CD14-positive monocyte (primary cell): ENCODE measurements at places on chromosomes 3 and 15. TPM values are rescaled to one million over a fixed set of nuclear protein-coding genes. Genes with fewer than 3 reads are reported as not detected.

The COMMD2 gene
- 74.4 TPM for polyA plus RNA-seq

The C3orf70 gene
- not detected for polyA plus RNA-seq

The RBMS3 gene
- polyA plus RNA-seq = not detected in 2 replicates

The TMCO5A gene
- polyA plus RNA-seq = not detected

The CAMKV gene
- polyA plus RNA-seq = not detected

The PLAAT1 gene
- polyA plus RNA-seq = not detected

The CPN2 gene
- not detected in 2 replicates for polyA plus RNA-seq

The FAH gene
- polyA plus RNA-seq = 25.4 TPM

The AADACL2 gene
- polyA plus RNA-seq = not detected

The CHST14 gene
- 5.2 and 6.1 TPM in 2 replicates for polyA plus RNA-seq

The SCAANT1 gene
- polyA plus RNA-seq = not detected

- H3K36me3 ChIP-seq = no peaks in the 10 kb centered on the region
- DNase-seq = no peak
- H3K4me1 ChIP-seq = no peaks in the 10 kb centered on the region
- no peak overlapping the region for H3K4me3 ChIP-seq
- no peak overlapping the region for H3K27ac ChIP-seq
- H3K27me3 ChIP-seq = peaks cover 2% of the 10 kb centered on the region
These were observed 45.1 kb upstream of the TPM1 start for GRCh38 chr15:62997441-62997840.

GRCh38 chr3:69560818-69561217, 174.9 kb upstream of the FRMD4B start:
- H3K27me3 ChIP-seq = no peaks in the 10 kb centered on the region
- no peaks in the 10 kb centered on the region for H3K36me3 ChIP-seq
- H3K4me1 ChIP-seq = peaks cover 38% of the 10 kb centered on the region
- peak overlapping the region; percentile 51 for H3K27ac ChIP-seq

DNA sequence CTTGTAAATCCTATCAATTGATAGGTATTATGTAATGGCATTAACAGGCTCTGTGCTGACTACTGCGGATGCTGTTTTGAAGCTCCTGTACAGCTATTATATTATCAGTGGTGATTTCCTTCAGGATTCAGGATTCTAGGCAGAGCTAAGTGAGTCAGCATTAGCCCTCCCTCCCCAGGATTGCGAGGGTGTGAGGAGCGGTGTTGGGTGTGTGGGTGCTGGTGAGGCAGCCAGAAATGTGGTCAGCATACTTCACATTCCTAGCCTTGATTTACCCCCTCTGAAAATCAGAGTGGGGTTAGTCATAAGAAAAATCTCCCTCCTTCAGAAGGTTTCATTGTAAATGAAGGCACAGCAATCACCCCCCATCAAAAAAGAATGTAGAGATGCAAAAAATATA, 72.5 kb downstream of the SNTN start:
- H3K4me1 ChIP-seq = no peaks in the 10 kb centered on the region
- DNase-seq = no peak
- no peaks in the 10 kb centered on the region for H3K27me3 ChIP-seq
- H3K36me3 ChIP-seq = no peaks in the 10 kb centered on the region

DNA sequence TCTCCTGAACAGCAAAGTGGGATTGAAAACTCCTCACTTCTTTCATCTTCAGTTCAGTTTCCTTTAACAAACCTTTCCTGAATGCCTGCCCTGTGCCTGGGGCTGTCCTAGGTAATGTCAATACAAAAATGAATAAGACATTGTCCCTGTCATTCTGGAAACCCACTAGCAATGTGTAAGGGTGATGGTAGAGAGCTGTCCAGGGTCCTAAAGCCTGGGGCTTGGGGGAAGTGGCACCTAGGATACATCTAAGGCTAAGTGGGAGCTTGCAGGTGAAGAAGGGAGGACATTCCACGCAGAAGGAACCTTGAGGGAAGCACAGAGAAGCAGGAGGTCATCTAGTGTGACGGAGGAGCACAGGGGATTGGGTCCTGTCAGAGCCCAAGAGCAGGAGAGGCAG, 212.7 kb upstream of the PPP2R3A start:
- no peak overlapping the region for H3K27ac ChIP-seq
- no peaks in the 10 kb centered on the region for H3K27me3 ChIP-seq
- no peaks in the 10 kb centered on the region for H3K4me1 ChIP-seq
- no peak overlapping the region for H3K4me3 ChIP-seq

DNA sequence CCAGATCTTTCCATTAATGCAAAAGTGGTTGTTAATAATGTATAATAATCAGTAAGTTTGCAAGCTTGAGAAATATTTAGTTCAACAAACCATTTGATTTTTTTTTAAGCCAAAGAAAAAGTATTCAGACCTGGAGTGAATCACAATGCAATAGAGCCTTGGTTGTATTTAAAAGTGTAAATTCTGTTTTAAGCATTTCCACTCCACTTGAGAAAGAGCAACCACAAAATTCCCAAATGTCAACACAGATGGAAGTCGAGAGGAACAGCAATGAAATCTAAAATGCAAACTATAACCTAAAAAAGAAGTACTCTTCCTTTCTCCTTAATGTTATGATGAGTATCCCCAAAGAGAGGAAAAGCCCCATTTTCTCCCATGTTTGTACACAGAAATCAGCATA, 20.2 kb downstream of the GBE1 start:
- peaks cover 19% of the 10 kb centered on the region for H3K4me1 ChIP-seq
- H3K36me3 ChIP-seq = no peaks in the 10 kb centered on the region
- no peaks in the 10 kb centered on the region for H3K27me3 ChIP-seq
- no peak overlapping the region for H3K27ac ChIP-seq
- no peak overlapping the region for H3K4me3 ChIP-seq

DNA sequence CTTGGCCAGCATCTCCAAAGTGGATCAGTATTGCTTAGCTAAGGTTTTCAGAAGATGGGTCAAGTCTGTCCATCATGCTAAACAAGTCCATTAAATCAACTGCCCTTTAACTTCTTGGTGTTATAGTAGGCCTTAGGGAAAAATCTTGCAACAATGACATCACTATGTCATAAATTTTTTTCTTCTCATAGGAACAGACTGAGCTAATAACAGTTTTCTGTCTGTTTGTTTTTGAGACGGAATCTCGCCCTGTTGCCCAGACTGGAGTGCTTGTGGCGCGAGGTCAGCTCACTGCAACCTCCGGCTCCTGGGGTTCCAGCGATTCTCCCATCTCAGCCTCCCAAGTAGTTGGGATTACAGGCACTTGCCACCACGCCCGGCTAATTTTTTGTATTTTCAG, 94.2 kb downstream of the EFL1 start:
- H3K4me1 ChIP-seq = no peaks in the 10 kb centered on the region
- H3K27ac ChIP-seq = no peak overlapping the region
- H3K27me3 ChIP-seq = no peaks in the 10 kb centered on the region
- no peak for DNase-seq

- H3K36me3 ChIP-seq = no peaks in the 10 kb centered on the region
- H3K27ac ChIP-seq = no peak overlapping the region
- H3K4me1 ChIP-seq = no peaks in the 10 kb centered on the region
- no peaks in the 10 kb centered on the region for H3K27me3 ChIP-seq
- no peak for DNase-seq
These were observed 358.0 kb downstream of the WDR72 start for GRCh38 chr15:53401503-53401902.

DNA sequence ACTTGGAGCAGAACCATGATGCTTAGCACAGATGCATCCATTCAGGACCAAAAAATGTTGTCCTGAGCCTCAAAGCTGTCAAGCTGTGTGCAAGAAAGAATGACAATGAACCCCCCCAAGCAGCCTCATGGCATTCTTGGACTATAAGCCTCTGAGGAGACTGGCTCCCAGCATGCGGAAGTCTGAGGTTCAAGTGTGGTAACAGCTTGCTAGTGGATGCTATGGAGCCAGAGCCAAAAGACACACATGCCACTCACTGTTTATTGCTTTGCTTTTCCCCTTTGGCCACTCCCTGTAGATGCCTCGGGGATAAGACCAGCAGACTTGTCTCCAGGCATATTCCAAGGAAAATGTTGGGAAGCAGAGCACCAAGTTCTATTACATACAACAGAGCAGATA, 38.2 kb upstream of the SNRK start:
- H3K4me3 ChIP-seq = no peak overlapping the region
- H3K4me1 ChIP-seq = peaks cover 9% of the 10 kb centered on the region
- no peak overlapping the region for H3K27ac ChIP-seq
- H3K36me3 ChIP-seq = no peaks in the 10 kb centered on the region
- no peak for DNase-seq
- H3K27me3 ChIP-seq = no peaks in the 10 kb centered on the region

- DNase-seq = no peak
- H3K27ac ChIP-seq = no peak overlapping the region
- no peaks in the 10 kb centered on the region for H3K27me3 ChIP-seq
- H3K36me3 ChIP-seq = no peaks in the 10 kb centered on the region
- H3K4me3 ChIP-seq = no peak overlapping the region
- peaks cover 70% of the 10 kb centered on the region for H3K4me1 ChIP-seq
These were observed 6.2 kb downstream of the TGFBR2 start for GRCh38 chr3:30612437-30613132.

- DNase-seq = no peak
- H3K4me1 ChIP-seq = peaks cover 18% of the 10 kb centered on the region
- no peak overlapping the region for H3K4me3 ChIP-seq
- no peaks in the 10 kb centered on the region for H3K36me3 ChIP-seq
These were observed 3.5 kb upstream of the CPNE4 start for GRCh38 chr3:132038198-132038825.

DNA sequence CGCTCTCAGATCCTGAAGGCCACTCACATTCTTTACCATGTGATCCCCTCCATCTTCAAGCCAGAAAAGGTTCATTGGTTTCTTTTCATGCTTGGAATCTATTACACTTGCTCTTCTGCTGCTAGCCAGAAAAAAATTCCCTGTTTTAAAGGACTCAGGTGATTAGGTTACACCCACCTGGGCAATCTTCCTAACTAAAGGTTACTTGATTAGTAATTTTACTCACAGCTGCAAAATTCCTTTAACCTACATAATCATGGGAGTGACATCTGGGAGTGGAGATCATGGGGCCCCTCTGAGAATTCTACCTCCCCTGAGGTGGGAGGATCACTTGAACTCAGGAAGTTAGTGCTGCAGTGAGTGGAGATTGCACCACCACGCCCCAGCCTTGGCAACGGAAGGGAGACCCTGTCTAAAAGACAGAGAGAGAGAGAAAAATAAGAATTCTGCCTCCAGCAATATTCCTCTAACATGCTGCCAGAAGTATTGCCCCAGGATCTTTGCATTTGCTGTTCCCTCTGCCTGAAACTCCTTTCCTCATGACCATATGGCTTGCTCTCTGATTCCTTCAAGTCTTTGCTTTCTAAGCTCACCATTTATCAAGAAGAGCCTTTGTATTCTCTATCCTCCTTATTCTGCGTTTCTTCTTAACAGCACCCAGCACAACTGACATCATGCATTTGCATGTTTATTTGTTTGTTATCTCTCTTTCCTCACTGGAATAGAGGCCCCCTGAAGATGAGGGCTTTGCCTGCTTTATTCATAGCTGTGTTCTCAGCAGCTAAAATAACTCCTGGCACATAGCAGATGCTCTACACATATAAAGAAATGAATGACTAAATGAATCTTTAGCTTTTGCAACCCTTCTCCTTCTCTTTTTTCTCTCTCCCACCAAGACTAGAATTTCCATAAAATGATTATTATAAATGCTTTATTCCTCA, 68.2 kb downstream of the EDEM1 start:
- H3K4me1 ChIP-seq = peaks cover 13% of the 10 kb centered on the region
- H3K36me3 ChIP-seq = no peaks in the 10 kb centered on the region
- DNase-seq = no peak
- H3K27me3 ChIP-seq = no peaks in the 10 kb centered on the region
- no peak overlapping the region for H3K27ac ChIP-seq
- H3K4me3 ChIP-seq = no peak overlapping the region

DNA sequence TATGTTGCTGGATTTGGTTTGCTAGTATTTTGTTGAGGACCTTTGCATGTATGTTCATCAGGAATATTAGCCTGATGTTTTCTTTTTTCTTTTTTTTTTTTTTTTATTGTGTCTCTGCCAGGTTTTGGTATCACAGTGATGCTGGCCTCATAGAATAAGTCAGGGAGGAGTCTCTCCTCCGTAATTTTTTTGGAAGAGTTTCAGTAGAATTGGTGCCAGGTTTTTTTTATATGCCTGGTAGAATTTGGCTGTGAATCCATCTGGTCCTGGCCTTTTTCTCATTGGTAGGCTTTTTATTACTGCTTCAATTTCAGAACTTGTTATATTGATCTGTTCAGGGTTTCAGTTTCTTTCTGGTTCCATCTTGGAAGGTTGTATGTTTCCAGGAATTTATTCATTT, 165.8 kb downstream of the VPS8 start:
- H3K27me3 ChIP-seq = no peaks in the 10 kb centered on the region
- DNase-seq = no peak
- no peaks in the 10 kb centered on the region for H3K4me1 ChIP-seq
- H3K27ac ChIP-seq = no peak overlapping the region
- H3K36me3 ChIP-seq = peaks cover 84% of the 10 kb centered on the region
- H3K4me3 ChIP-seq = no peak overlapping the region

DNA sequence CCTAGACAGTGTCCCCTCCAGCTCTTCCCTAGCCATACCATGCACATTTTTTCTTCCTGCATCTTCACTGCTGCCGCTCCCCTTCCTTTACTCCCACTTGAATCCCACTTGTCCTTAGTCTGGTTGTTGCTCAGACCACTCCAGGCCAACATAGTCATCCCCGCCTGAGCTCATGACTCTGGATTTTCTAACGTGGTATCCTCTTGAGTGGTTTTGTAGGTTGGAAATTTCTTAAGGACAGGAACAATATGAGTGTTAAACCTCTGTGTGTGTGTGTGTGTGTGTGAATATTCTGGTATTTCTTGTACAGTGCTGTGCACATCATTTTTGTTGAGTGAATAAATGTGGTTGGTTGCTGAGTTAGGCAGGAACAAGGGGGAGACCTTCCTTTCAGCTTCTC, 3.1 kb downstream of the BAHD1 start:
- H3K4me3 ChIP-seq = no peak overlapping the region
- H3K4me1 ChIP-seq = peaks cover 30% of the 10 kb centered on the region
- H3K36me3 ChIP-seq = no peaks in the 10 kb centered on the region
- DNase-seq = no peak

- no peak within 1 kb of the TSS for H3K27ac ChIP-seq
- peaks cover 41% of the 10 kb centered on the region for H3K27me3 ChIP-seq
- no peaks in the 10 kb centered on the region for H3K36me3 ChIP-seq
- H3K4me1 ChIP-seq = peaks cover 50% of the 10 kb centered on the region
These were observed at the start of gene RPP25 for GRCh38 chr15:74956648-74957475. Gene RPP25 (minus strand): TSS chr15:74956772. CDS start chr15:74956583, 189 bp downstream.

GRCh38 chr3:78601249-78601648, 1166.5 kb downstream of the ROBO1 start:
- H3K27ac ChIP-seq = no peak overlapping the region
- no peak overlapping the region for H3K4me3 ChIP-seq
- H3K36me3 ChIP-seq = no peaks in the 10 kb centered on the region

GRCh38 chr15:43920815-43921214, 94.0 kb downstream of the WDR76 start:
- no peak for DNase-seq
- H3K4me1 ChIP-seq = no peaks in the 10 kb centered on the region

- H3K36me3 ChIP-seq = no peaks in the 10 kb centered on the region
- no peak for DNase-seq
- H3K4me1 ChIP-seq = no peaks in the 10 kb centered on the region
- no peaks in the 10 kb centered on the region for H3K27me3 ChIP-seq
- no peak overlapping the region for H3K27ac ChIP-seq
- no peak overlapping the region for H3K4me3 ChIP-seq
These were observed 826.6 kb downstream of the SQOR start for GRCh38 chr15:46461416-46461815.

- no peak overlapping the region for H3K4me3 ChIP-seq
- peaks cover 21% of the 10 kb centered on the region for H3K4me1 ChIP-seq
- no peak overlapping the region for H3K27ac ChIP-seq
These were observed 1.2 kb downstream of the GP5 start for GRCh38 chr3:194397757-194398312.
